ENCODE measurements at places on chromosomes 5 and 9.

GRCh38 chr9:133532937-133533668 is 1.4 kb upstream of the ADAMTSL2 start:
- DNase-seq = peak; percentile 44

GRCh38 chr5:163976696-163977095 is 471.3 kb downstream of the MAT2B start:
- no peak for DNase-seq

- DNase-seq = no peak
Measured at GRCh38 chr9:100729336-100729895, 151.5 kb downstream of the CAVIN4 start.

GRCh38 chr9:23372703-23373102 is 453.3 kb downstream of the ELAVL2 start:
- DNase-seq = no peak

DNA sequence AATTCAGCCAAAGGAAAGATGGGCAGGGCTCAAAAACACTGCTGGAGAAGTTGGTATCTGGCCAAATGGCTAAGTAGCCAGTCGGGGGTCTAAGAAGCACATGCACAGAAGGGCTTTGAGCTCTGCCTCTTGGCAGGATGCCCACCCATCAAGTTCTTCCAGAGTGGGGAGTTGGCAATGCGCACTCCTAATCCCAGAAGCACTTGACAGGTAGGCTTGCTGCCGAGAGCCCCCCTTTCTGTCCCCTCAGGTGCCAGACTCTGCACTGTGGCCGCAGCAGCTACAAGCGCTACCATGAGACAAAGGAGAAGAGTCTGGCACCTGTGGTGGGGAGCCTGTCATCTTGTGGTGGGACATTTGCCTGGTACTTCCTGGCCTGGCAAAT is 252.9 kb upstream of the SLC24A2 start:
- DNase-seq = no peak

DNA sequence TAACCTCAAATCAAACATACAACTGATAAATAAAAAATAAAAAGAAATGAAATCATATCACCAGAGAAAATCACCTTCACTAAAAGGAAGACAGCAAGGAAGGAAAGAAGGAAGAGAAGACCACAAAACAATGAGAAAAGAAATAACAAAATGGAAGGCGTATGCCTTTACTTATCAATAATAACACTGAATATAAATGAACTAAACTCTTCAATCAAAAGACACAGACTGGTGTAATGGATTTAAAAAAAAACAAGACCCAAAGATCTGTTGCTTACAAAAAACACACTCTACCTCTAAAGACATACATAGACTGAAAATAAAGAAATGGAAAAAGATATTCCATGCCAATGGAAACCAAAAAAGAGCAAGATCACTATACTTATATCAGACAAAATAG is 60.3 kb downstream of the ERP44 start:
- no peak for DNase-seq
